PC-9 (cell line): ENCODE measurements at places on chromosomes 11 and 22.
A peak's percentile ranks its signal among the peaks of the same experiment; 100 is the strongest.

DNA sequence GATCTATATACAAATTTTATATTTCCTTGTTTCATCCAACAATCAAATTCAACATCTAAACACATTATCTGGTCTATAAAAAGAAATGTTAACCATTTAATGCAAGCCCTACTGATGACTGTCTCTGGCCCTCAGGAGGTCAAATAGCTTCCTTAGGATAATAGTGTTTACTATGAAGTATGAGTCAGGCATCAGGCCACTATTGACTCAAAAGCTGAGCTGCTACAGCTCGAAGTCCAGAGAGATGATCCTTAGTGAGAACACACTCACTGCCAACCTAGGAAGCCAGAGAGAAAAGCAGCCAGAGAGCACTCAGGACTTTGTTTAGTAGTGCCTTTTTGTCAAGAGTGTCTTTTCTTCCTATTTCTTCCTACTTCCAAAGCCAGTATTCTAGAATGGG is 171.8 kb downstream of the SOX6 start:
- peak; percentile 70 for DNase-seq

GRCh38 chr11:119538753-119539152 is 115.8 kb upstream of the THY1 start:
- DNase-seq, result no peak

GRCh38 chr11:17875891-17876290 is 137.0 kb downstream of the SERGEF start:
- no peak for DNase-seq

- DNase-seq, result no peak
Measured at GRCh38 chr22:41366323-41367029, 15.3 kb upstream of the TEF start.

- DNase-seq, result no peak
Measured at GRCh38 chr11:8739309-8739793, 56.8 kb downstream of the RPL27A start.

DNA sequence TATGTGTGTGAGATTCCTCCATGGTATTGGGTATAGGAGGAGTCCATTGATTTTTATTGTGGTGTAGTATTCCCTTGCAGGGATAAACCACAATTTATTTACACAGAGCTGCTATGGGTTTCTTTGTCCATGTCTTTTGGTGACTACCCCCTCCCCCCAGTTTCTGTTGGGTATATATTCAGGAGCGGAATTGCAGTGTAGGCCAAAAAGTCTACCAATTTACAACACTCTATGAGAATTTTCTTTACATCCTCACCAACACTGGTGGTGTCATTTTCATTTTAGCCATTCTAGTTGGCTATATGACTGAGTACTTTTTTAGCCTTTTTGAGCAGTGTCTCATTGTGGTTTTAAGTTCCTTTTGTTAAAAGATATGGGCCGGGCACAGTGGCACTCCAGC is 55.2 kb upstream of the ATXN10 start:
- DNase-seq, result no peak

DNA sequence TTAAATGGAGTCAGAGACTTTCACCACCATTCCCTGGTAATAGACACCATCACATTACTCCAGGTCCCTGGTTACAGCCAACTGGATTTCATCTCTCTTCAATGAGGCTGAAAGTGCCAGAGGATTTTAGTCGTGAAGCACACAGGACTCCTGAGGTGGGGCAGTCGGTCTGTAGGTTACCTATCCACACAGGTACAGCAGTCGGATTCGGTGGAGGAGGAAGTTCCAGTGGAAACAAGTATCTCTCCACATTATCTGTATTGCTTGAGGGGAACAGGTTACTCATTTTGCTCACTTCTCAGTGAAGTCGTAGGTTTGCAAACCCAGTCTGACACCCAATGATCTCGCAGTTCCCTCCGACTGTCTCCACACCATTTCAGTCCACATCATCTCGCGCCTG is 82.3 kb upstream of the TMEM45B start:
- no peak for DNase-seq

DNA sequence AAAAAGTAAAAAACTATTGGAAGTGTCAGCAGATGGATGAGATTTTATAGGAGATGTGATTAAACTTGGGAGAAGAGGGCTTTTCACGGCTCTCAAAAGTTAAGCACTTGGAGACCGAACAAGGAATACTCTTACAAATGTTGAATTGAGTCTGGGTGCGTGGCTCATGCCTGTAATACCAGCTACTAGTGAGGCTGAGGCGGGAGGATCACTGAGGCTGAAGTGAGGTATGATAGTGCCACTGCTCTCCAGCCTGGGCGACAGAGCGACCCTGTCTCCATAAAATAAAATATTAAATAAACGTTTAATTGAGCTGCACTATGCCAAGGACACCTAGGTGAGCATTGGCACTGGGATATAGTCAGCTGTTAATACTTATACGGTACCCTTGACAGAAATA is 1.9 kb downstream of the CEP57 start:
- no peak for DNase-seq

GRCh38 chr11:133230431-133230830 is 301.9 kb downstream of the OPCML start:
- no peak for DNase-seq

DNA sequence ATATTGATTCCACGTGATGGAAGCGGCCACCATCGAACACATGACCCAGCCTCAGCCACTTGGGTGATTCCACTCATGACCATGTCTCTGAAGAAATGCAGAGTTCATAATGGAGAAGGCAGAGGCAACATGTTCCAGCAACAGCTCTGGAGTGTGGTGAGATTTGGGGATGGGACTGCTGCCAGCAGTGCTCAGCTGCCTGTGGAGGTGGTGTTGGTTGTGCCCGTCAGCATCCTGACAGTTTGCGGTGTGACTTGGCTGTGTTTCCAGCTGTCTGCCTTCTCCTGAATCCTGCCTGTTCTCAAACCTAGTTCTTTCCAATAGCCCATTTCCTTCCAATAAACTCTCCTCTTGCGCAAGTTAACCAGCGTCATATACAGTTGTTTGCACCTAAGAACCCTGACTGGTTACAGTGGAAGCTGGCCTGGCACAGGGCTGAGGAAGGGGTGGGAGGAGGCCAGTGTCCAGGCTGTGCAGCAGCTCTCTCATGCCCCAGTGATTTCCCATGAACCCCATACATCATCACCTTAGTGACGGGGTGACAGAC is 22.0 kb upstream of the OR8B8 start:
- no peak for DNase-seq

- no peak for DNase-seq
Measured at GRCh38 chr22:24055283-24055682, 44.2 kb downstream of the CABIN1 start.

GRCh38 chr11:123255909-123256308 is 60.9 kb upstream of the CLMP start:
- DNase-seq, result no peak

- no peak for DNase-seq
Measured at GRCh38 chr11:94804874-94805273, 36.7 kb downstream of the AMOTL1 start.

DNA sequence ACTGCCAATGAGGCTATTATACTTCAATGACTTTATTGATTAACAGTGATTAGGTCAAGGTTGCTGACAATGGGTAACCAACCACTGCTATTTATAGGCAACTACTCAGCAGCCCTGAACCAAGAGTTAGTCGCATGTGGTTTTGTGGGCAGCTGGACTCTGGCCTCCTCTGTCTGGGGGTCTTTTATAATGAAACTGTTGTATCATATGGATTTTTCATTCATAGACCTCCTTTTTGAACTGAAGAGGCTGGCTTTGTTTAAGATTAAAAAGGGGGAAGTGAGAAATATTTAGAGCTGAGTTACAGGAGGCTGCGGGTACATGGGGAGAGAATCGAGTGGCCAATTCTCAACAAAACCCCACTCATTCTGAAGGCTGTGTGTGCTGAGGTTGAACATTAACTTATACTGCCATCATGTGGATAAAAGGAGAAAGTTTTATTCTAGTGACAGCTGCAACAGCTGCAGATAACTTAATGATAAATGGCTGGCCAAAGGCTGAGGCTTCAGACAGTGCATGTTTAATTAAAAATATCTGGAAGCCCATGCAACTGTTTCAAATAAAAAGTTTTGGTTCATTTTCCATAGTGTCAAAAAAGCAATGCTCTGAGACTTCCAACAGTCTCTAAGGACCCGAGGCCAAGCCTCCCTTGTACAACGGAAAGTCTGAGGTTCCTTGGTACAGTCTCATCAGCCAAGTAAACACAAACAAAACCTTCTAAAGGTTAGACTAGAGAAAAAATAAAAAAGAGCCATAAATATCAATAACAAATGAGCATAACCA is 682.6 kb downstream of the KCNA4 start:
- no peak for DNase-seq

DNA sequence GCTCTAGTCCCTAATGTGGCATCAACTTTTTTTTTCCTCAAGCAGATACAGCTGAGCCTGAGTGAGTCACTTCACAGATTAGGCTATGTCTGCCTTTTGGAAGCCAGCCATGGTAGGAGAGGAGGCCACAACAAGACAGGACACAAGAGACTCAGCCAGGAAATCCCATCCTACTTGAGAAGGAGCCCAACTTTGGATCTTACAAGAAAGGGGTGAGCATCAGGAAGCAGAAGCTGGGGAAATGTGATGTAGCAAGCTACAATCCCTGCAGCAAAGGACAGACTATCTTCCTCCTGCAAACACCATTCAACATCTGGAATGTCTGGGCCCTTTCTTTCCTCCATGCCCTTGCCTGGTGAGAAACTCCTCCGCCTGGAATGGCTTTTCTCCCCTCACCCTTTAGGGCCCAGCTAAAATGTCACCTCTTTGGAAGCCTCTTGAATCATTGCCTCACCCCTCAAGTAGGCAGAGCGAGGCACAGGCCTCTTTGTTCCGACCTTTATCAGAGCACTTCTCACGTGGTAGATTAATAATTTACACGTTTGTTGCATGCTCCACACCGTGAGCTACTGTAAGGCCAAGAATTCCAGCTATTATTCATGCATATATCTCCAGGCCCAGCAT is 156.4 kb upstream of the PITPNB start:
- DNase-seq, result peak; percentile 0

DNA sequence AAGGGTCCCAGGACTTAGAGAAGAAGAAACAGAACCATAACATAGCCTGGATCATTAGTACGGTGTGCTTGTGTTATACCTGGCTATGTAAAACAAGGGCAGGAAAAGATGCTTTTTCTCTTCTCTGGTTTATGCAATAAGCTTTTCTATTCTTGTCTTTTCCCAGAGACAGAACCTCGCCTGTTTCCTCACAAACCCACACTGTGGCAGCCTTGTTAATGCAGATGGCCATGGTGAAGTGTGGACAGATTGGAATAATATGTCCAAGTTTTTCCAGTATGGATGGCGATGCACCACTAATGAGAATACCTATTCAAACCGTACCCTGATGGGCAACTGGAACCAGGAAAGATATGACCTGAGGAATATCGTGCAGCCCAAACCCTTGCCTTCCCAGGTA is 2.9 kb downstream of the CFAP68 start:
- no peak for DNase-seq

DNA sequence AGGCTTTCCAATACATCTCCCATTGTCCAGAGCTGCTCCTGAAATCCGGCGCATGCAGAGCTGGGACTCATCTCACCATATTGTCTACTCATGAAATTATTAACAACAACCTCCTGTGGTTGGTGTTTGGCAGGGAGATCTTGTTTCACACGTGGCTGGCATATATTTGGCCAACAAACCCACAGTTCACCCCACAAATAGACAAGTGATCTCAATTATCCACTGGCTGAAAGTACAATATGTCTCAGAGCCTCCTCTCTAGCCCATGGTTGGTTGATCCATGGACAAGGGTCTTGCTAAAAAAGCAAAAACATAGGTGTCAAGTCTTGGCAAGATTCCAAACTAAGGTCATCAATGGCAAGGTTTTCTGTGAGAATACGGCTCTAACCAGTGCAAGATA is 386.9 kb downstream of the ETS1 start:
- DNase-seq, result no peak

DNA sequence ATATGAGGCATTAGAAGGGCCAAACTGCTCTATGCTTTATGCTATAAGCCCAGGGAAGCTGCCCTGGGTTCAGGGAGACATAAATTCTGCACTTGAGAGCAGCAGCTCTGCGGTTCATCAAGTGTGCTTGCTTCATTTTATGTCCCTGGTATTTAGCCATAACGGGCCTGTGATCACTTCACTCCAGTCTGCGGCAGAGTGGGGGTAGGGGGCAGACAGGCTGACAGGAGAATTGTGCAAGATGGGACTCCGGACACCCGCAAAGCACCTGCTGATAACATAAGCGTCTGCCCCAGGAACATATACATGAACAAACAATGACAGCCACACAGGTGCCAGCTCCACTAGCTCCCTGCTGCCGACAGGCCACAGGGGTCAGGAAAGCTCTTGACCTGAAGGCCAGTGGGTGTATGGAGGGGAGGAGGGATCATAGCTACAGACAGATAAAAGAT is 56.1 kb downstream of the SMCO4 start:
- no peak for DNase-seq

GRCh38 chr11:44927174-44927661 is 23.5 kb downstream of the TP53I11 start:
- DNase-seq, result peak; percentile 66

DNA sequence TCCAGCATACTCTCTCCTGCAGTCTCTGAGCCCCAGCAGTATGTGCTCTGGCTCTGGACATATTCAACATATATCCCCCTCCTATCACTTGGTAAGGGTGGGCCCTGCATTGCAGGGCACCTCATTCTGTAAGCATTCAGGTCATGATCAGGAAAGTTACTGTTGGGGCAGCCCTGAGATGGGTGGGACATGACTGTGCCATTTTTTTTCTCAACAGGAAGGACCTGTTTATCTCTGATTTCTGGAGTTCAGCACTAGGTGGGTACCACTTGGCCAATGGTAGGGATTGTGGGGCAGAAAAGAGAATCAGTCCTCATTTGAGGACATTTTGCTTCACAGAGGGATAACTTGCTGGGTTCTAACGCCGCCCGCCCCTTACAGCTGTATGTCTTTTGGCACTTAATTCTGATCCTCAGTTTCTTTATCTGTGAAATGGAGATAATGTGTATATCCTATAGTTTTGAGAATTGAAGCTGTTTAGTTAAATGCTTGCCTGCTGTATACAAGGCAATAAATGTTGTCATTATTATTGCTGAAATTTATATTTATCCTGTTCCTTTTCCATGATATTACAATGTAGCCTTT is 2.2 kb downstream of the SRRD start:
- no peak for DNase-seq

- DNase-seq, result no peak
Measured at GRCh38 chr11:16727806-16728205, 10.6 kb upstream of the C11orf58 start.

DNA sequence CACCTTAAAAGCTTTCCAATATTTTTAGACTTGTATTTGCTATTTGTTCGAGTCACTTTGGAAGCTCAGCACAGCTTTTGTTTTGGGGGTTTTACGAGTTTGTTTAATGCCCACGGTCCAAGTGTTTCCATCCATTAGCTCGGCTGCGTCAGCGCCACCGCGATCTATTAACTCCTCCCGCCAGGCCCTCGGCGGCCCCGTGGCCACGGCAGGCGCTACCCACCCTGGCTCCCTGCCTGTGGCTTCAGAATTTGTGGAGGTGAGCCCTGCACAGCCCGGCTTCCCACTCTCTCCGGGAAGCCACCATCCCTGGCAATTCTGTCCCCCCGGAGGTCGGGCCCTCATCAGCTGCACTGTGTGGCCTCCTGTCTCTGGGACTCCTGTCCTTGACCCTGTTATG is 648.5 kb downstream of the BRD1 start:
- no peak for DNase-seq

GRCh38 chr22:21606775-21607174 is 23.0 kb downstream of the YDJC start:
- DNase-seq, result no peak
